ENCODE measurements at places on chromosomes 16 and 17.

DNA sequence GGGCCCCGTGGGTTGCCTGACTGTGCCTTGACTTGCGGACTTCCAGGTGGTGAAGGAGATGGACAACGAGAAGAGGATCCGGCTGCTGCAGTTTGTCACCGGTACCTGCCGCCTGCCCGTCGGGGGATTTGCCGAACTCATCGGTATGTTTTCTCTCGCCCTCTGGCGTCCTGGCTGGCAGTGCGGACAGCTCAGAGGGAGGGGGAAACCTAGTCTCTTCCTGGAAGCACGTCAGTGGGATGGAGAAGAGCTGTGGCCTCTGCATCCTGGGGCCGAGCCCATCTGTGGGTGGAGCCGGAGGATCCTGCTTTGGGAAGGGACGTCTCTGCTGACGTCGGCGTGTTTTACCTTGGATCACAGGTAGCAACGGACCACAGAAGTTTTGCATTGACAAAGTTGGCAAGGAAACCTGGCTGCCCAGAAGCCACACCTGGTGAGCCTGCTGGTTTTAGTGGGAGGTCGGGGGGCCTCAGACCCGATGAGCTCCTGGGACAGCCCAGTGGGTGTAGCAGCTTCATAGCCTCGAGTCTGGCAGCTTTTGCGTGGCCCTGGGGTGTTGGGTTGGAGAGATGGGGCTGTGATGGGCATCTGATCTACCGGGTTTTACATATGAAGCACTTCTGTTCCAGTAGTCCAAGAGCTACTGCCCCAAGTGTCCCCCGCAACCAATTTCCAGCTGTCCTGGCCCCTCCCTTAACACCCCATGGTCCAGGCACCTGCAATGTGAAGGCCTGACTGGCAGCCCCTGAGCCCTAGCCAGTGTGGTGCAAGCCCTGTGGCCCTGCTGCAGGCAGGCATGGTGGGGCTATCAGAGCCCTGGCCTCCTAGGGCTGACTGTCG lies 11.9 kb upstream of the CLEC18A start:
- DNase-seq = no peak

GRCh38 chr16:11257131-11257938 lies 1.3 kb upstream of the SOCS1 start:
- peak; percentile 85 for DNase-seq

DNA sequence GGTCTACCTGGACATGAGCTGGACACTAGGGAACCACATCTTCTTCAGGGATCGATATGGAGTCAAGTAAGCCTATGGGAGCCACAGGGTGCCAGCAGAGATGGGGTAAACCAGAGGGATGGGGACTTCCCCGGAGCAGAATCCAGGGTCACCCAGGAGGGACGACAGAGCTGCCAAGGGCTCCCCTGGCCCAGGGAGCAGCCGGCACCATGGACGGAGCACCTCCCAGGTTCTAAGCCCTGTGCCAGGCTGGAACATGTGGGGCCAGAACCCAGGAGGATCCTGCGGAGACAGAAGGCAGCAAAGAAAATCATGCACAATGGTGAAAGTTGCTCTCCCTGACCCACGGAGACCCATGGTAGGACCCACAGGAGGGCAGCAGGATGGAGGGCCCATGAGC lies 33.6 kb upstream of the KSR1 start:
- DNase-seq = no peak

GRCh38 chr17:49963626-49964302 lies 5.2 kb upstream of the DLX4 start:
- DNase-seq = no peak

- no peak for DNase-seq
These were observed 5.0 kb upstream of the SRL start for GRCh38 chr16:4246777-4247459.

GRCh38 chr17:59330053-59330942 lies 1.2 kb upstream of the YPEL2 start:
- DNase-seq = no peak

GRCh38 chr16:13041646-13042290 lies 140.4 kb downstream of the SHISA9 start:
- DNase-seq = no peak

DNA sequence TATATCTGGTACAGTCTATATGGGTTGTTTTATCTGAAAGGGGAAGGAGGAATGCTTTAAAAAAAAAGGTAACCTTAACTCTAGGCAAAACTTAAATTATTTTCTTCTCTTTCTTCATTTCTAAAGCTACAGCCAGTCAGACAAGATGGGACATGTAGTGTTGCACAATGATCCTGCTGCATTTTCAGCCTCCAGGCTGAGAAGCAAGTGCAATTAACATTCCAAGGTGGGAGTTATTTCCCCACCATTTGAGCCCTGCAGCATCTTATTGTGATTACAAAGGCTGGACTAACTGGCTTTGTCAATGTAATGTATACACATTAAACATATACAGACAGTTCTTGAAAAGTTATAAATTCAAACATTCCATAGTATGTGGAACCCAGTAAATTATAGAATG lies 22.6 kb upstream of the NF1 start:
- peak; percentile 45 for DNase-seq

Measured in fibroblast of lung (primary cell).